ENCODE measurements at places on chromosomes 1 and 21.

GRCh38 chr1:12415038-12415466 is 185.2 kb downstream of the VPS13D start:
- no peak for DNase-seq

DNA sequence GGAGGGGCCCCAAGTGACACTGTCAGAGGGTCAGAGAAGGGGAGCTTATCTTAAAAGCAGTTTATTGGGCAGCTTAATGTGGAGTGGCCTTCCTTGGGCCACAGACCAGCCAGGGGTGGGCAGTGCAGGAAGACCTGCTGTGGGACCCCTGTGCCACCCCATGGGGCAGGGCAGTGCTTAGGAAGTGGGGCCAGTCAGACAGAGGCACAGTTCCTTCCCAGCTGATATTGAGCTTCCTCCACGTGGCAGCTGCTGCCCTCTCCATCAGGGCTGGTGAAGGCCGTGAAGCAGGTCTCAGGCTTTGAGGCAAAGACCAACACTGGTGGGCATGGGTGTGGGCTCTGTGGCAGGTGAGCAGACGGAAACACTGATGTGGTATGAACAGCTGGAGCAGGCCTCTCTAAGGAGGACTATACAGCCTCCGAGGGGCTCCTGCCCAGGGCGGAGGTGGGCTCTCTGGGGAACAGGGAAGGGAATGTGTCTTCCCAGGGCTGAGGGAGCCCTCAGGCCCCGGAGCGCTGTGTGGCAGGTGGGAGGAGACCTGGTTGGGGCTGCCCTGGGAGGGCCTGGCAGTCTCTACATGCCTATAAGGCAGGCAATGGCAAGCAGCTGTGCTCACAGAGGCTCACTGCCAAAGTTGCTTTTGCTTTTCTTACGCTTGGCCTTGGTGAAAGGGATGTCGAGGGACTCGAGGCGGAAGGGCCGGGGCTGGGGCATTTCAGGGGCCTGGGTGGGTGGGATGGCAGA is 3.0 kb upstream of the DDOST start:
- no peak for DNase-seq

- DNase-seq = no peak
Measured at GRCh38 chr1:86523670-86524354, 23.1 kb upstream of the CLCA4 start.

GRCh38 chr1:34701326-34702060 is 53.4 kb upstream of the GJB5 start:
- DNase-seq = no peak

- DNase-seq = no peak
Measured at GRCh38 chr1:184685116-184685515, 69.5 kb downstream of the EDEM3 start.

DNA sequence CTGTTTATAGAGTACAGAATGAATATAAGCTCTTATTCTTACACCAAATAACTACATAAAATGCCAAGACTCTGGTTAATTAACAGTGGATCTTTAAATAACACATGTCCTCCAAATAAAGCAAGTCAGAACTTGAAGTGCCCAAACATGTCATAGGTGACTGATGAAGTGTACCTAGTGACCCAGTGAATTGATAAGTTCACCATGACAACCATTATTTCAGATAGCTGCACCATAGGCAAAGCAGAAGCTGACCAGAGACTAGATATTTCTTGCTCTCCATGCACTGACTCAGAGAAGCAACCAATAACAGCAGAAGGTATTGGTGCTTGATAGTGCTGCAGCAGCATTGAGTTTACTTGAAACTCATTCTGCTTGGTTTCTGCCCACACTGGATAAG is 192.1 kb downstream of the DUSP10 start:
- DNase-seq = no peak

- no peak for DNase-seq
Measured at GRCh38 chr1:163346326-163346870, 24.6 kb downstream of the NUF2 start.

DNA sequence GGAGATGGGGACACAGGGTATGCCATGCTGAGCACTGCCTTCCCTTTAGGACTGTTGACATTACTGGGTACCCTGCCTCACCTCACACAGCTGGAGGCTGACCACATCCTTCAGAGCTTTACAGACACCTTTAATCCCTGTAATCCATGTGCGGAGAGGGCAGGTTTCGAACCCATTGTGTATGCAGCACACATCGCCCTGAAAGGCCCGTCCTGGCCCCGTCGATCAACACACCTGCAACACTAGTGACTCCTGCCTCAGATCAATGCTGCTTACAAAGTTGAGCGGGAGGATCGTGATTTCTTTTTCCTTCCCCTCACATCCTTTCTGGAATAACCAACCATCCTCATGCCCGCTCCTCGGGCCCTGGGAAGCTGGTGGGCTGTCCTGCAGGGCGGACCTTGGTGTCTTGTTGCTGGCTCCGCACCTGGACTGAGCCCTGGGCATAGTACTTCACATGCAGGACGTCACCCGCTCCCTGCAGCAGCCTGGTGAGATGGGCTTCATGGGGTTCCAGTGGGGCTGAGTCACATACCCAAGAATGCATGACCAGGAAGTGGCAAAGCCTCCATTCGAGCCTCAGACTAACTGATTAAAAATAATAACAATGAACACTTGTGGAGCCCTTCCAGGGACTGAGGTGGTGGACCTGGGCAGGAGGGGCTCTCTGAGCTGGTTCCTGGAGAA is 403.6 kb downstream of the PTPRU start:
- no peak for DNase-seq

DNA sequence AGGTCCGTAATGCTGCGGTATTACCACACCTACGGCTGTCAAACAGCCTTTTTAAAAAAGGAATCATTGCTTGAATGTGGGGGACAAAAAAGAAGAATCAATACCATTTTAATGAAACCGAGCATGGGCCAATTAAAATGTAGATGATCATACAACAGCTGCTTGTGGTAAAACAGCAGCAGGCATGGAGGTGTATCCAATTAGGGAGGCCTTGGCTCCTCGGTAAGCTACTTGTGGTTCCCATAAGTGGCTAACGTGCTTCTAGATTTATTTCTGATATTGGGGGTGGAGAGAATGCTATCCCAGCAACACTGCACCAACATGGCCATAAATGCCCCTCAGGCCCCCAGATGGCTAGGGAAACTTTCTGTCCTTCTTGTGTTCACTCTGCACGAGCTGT is 1.8 kb downstream of the PTPN14 start:
- no peak for DNase-seq

DNA sequence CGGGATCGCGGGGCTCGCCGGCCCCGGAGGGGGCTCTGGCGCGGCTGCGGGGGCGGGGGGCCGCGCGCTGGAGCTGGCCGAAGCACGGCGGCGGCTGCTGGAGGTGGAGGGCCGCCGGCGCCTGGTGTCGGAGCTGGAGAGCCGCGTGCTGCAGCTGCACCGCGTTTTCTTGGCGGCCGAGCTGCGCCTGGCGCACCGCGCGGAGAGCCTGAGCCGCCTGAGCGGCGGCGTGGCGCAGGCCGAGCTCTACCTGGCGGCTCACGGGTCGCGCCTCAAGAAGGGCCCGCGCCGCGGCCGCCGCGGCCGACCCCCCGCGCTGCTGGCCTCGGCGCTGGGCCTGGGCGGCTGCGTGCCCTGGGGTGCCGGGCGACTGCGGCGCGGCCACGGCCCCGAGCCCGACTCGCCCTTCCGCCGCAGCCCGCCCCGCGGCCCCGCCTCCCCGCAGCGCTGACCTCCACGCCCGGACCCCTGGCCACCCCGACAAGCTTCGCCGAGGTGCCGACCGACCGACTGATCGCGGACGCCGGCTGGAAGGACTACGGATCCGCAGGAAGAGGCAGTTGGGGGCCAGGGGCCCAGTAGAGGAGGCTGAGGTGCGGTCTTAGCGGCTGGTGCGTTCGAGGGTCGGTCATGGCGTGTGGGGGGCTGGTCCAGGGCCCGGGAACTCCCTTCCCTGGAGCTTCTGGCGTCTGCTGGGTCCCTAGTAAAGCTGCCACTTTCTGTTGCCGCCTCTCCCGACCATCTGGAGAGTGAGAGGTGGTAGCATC is 711 bp downstream of the TRNP1 start:
- DNase-seq = no peak

DNA sequence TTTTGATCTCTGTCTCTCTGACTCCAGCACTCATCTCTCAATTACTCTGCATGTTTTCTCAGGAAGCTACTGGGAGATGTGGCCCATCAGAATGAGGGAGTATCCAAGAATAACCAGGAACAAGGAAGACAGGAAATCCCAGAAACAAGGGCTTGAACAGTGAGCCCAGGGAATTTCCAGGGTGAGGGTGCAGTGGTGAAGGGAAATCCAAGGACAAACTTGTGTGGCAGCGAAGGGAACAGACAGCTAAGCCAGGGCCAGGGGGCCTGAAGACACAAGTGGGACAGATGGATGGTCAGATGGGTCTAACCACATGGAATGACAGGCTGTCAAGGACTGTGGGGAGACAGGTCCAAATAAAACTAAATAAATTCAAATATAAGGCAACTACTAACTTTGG is 121.8 kb upstream of the ERRFI1 start:
- DNase-seq = no peak

GRCh38 chr1:212957546-212957945 is 7.2 kb downstream of the VASH2 start:
- DNase-seq = no peak

- DNase-seq = no peak
Measured at GRCh38 chr1:3673381-3674099, 21.2 kb downstream of the TP73 start.

GRCh38 chr1:20354610-20355009 is 63.9 kb downstream of the VWA5B1 start:
- DNase-seq = no peak

DNA sequence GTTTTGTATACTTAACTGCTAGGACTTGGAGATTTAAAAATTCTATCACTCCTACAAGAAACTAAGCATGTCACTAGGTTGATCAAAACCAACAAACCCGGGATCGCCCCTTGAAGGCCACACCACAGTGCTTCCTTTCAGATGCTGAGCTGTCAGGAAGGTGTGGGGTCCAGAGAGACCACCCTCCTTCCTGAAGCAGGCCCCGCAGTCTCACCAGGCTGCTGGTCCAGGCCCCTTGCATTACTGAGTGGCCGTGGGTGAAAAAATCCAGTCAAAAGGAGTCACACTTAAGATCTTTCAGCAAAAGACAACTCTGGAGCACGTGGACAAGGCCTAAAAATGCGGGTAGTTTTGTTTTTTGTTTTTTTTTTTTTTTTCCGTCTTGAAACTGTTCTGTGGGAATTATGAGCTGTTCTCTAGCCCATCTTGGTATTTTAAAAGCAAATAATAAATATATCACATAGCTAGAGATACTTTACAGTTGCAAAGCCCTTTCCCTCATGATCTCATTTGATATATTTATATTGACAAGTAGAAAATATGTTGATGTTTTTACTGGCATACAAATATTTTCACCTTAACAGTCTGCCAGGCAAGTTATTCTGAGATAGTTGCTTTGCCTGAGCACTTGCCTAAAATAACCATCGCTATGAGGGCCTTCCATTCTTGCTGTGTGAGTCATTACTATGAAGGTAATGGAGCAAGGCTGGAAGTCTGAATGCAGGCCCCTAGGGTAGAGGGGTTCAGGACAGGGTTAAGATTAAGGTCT is 73.1 kb upstream of the EDEM3 start:
- no peak for DNase-seq

DNA sequence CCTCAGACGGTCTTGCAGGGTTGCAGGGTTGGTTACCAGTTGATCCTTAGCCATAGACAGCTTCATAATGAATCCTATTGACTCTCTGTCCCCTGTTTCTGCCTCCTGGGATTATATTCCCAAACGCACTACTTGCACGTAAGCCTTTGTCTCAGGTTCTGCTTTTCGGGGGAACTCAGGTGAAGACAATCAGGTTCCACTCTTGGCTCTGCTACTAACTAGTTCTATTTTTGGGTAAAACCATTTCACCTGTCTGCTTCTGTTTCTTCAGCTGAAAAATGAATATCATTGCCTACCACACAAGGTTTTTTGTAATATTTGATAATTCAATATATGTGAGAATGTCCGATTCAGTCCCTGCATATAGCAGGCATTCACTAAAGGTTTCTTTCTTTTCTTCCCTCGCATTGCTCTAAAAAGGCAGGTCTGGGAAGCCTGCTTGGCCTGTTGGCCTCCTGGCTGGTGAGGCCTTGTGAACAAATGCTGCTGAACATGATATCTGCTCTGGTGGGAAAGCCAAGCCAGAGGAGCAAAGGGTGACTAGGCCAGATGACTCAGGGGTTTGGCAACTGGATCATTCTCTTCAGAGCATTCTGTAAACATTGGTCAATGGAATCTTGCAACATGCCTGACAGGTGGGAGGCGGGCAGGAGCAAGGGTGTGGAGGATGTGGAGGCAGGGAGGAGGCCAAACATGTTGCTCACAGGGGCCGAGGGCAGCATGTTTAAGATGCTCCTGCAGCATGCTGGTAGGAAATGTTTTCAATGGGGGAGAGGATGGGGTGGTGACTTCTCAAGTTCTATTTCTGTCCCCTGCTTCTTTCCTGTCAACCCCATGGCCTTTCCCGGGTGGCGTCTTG is 23.8 kb downstream of the IER5 start:
- no peak for DNase-seq

- no peak for DNase-seq
Measured at GRCh38 chr1:91803123-91803522, 82.8 kb downstream of the TGFBR3 start.

GRCh38 chr1:232966663-232967062 is 16.3 kb downstream of the NTPCR start:
- no peak for DNase-seq

- DNase-seq = no peak
Measured at GRCh38 chr1:97088391-97088790, 366.8 kb downstream of the PTBP2 start.

GRCh38 chr21:33121715-33122475 is 52.0 kb downstream of the OLIG1 start:
- DNase-seq = no peak

- DNase-seq = no peak
Measured at GRCh38 chr1:80656014-80656636, 1144.6 kb upstream of the ADGRL2 start.

GRCh38 chr1:172549621-172550280 is 16.8 kb downstream of the SUCO start:
- DNase-seq = no peak

DNA sequence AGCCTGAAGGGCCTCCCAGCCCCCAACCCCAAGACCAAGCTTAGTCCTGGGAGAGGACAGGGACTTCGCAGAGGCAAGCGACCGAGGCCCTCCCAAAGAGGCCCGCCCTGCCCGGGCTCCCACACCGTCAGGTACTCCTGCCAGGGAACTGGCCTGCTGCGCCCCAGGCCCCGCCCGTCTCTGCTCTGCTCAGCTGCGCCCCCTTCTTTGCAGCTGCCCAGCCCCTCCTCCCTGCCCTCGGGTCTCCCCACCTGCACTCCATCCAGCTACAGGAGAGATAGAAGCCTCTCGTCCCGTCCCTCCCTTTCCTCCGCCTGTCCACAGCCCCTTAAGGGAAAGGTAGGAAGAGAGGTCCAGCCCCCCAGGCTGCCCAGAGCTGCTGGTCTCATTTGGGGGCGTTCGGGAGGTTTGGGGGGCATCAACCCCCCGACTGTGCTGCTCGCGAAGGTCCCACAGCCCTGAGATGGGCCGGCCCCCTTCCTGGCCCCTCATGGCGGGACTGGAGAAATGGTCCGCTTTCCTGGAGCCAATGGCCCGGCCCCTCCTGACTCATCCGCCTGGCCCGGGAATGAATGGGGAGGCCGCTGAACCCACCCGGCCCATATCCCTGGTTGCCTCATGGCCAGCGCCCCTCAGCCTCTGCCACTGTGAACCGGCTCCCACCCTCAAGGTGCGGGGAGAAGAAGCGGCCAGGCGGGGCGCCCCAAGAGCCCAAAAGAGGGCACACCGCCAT is 21.9 kb upstream of the ARF1 start:
- no peak for DNase-seq
